ENCODE measurements at places on chromosomes 16 and 17. TPM values are rescaled to one million over a fixed set of nuclear protein-coding genes. Genes with fewer than 3 reads are reported as not detected.

The NAA60 gene
- 15.0 TPM for total RNA-seq

The KRTAP4-9 gene
- total RNA-seq = not detected

The TMC8 gene
- 0.17 TPM for total RNA-seq

The CD300LG gene
- not detected for total RNA-seq

The TBC1D28 gene
- not detected for total RNA-seq

The SPHK1 gene
- 13.1 TPM for total RNA-seq

The ADAD2 gene
- total RNA-seq = not detected

The SSTR5 gene
- total RNA-seq = not detected

The DYNLRB2 gene
- total RNA-seq = not detected

The TM4SF5 gene
- not detected for total RNA-seq

The LDHD gene
- 0.34 TPM for total RNA-seq

The APRT gene
- 237 TPM for total RNA-seq

The ADORA2B gene
- total RNA-seq = 17.1 TPM

The CACNG5 gene
- 0.17 TPM for total RNA-seq

The EFCAB5 gene
- total RNA-seq = not detected

The TPSD1 gene
- not detected for total RNA-seq

The BIRC5 gene
- total RNA-seq = 100 TPM

The ANKFN1 gene
- total RNA-seq = not detected

The CCL7 gene
- not detected for total RNA-seq

The SLC2A4 gene
- total RNA-seq = 1.0 TPM

The PDIA2 gene
- 0.17 TPM for total RNA-seq

The CARD14 gene
- total RNA-seq = under 0.01 TPM

The HSPB9 gene
- not detected for total RNA-seq

The CRHR1 gene
- not detected for total RNA-seq

The MMP25 gene
- total RNA-seq = under 0.01 TPM

The OR2C1 gene
- total RNA-seq = not detected

Data from bronchus fibroblast of lung (primary cell).